Activated CD4-positive, CD25-positive, alpha-beta regulatory T cell treated with anti-CD3 and anti-CD28 coated beads, Interleukin-2, amount 50 U/mL, for 24 hours (primary cell): ENCODE measurements at places on chromosomes 5 and 9.

DNA sequence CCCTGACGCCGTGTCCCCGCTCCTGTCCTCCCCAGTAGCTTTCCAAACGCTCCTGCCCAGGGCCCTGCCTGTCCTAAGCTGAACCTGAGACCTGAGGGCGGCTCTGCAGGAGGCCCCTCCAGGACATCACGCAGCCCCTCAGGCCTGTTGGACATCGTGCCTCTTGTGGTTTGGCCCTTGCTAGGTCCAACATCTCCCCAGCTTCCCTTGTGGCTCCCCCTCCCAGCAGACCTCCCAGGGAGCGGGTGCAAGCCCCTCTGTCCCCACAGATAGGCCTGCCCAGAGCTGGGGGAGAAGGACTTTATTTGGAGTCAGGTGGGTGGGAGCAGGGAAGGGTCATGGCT lies 4.1 kb downstream of the OBP2B start:
- ATAC-seq, result no peak

GRCh38 chr5:96433066-96433447 lies at the start of gene PCSK1:
PCSK1 (minus strand) TSS chr5:96433248; CDS start chr5:96433042, 206 bp downstream.
- ATAC-seq, result no peak

DNA sequence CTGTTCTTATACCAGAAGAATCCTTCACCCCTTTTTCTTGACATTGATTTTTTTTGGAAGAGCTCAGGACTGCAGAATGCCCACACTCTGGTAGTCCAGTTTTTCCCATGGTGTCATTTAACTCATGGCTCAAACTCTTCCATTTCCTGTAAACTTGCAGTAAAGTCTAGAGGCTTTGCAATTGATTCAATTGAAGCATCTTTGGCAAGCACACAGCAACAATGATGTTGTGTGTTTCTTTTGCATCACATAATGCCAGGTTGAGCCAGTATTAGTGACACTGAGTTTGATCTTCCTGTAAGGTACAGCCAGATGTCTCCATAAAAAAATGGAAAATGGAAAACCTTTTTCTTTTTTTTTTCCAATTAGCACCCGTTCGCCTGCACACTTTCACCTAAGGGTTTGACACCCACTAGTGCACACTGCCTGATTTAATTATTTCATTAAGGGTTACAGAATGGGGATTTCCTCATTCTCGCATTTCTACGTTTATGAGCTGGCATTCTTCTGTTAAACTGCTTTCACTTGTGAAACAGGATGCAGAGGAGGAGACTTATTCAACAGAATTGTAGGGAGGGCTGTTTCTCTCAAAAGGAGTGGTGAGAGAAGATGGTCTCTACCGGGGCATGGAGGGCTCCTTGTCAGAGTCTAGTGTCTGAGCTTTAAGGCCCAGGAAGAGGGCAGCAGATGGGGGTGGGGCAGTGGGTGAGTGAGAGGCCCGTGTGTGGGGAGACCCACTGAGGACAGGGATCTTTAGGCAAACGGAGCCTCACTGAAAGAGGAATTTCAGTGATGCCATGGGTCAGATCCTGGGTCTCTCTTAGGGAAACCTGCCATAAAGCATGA lies 2.2 kb upstream of the S1PR3 start:
- ATAC-seq, result peak; percentile 84

DNA sequence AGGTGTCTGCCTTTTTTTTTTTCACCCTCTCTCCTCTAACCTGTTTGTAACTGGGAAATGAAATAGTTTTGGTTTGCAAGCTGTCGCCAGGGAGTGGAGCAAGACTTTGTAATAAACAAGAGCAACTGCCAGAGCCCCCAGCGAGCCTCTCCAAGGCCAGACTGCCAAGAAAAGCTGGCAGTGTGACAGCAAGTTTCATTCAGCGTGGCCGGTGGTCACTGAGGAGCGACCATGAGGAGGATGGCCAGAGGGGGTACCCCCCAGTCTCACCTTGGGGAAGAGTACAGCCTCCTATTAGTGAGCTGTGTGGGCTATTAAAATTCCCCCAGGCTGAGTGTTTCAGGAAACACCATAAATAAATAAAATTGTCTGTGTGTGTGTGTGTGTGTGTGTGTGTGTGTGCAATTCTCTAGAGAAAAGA lies 49.9 kb downstream of the ZFAND5 start:
- ATAC-seq, result no peak

DNA sequence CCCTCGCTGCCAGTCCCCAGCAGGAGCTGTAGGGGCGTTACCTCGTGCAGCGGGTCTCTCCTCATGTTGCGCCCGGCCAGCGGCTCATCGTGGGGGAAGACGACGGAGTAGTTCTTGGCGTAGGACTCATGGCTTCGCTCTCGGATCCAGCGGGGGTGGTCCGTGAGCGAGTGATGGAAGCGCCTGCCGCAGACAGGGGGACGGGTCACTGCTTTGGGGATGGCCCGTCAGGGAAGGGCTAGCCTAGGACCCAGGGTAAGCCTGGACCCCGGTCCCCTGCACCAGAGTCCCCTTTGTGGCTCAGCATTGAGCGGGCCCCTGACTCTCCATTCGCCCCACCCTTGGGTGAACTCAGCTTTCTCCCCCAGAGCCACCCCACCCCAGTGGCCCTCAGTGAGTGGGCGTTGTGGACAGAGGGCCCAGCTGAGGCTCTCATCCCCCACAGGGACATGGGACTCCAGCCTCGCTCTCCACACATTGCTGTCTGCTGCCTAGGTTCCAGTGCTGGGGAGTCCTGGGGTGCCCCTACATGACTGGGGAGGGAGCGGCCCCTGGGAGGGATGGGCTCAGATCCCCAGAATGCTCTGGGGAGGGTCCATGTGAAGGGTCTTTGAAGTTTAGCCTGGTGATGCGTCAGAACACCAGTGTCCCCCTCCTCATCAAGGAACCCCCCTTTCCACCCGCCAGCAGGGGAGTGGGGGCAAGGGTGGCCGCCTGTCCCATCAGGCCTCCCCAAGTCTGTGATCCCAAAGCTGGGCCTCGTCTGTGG lies 29.7 kb downstream of the SARDH start:
- ATAC-seq, result no peak

- ATAC-seq, result no peak
These were observed 288.7 kb downstream of the FBXL17 start for GRCh38 chr5:108093186-108093585.

GRCh38 chr9:35070823-35071813 lies 1.3 kb downstream of the VCP start:
- peak; percentile 9 for ATAC-seq

GRCh38 chr5:33242277-33242676 lies 198.5 kb upstream of the TARS1 start:
- ATAC-seq, result no peak

DNA sequence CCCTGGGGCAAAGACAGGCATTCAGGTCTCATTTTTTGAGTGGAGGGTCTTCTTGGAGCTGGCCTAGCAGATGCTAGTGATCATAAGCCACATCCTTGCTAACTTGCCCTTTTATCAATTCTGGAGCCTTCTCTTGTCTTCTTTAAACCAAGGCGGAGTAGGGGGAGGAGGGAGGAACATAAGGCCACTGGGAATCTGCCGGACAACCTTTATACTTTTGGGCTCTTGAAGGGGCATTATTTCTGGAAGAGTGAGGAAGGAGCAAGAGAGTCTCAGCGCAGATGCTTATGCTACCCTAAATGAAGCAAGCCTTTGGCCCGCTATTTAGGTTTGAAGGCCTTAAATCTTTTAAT lies 2.0 kb downstream of the TMEFF1 start:
- no peak for ATAC-seq
